Naive thymus-derived CD8-positive, alpha-beta T cell (primary cell): ENCODE measurements at places on chromosomes 7 and 10.
A peak's percentile ranks its signal among the peaks of the same experiment; 100 is the strongest.

GRCh38 chr10:50506861-50507573 is 116.7 kb downstream of the SGMS1 start:
- H3K4me1 ChIP-seq, result peaks cover 62% of the 10 kb centered on the region
- DNase-seq, result no peak
- no peak overlapping the region for H3K4me3 ChIP-seq
- H3K27ac ChIP-seq, result no peak overlapping the region
- H3K27me3 ChIP-seq, result no peaks in the 10 kb centered on the region

GRCh38 chr7:45721686-45722598 is 147.8 kb downstream of the ADCY1 start:
- no peak for DNase-seq
- no peaks in the 10 kb centered on the region for H3K27me3 ChIP-seq
- H3K4me3 ChIP-seq, result no peak overlapping the region
- peak overlapping the region; percentile 3 for H3K27ac ChIP-seq

DNA sequence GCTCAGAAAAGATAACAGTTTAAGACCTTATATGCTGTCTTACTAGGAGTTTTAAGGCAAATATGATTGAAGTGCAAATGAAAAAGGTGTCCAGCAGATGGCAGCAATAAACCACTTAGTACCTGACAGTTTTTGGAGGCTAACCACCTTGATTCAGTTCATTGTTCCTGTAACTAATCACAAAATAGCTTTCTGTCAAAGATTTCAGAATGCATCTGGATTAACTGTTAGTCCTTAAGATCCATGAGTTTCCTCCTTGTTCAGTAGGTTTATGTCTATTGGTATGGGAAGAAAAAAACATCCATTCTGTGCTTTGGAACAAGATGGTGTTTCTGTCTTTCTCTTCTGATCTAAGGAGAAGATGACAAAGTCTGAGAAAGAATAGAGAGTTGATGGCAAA is 46.6 kb downstream of the CCSER2 start:
- DNase-seq, result peak; percentile 63
- peaks cover 44% of the 10 kb centered on the region for H3K4me1 ChIP-seq
- no peaks in the 10 kb centered on the region for H3K27me3 ChIP-seq
- no peak overlapping the region for H3K4me3 ChIP-seq

GRCh38 chr7:110718503-110719205 is 372.3 kb upstream of the LRRN3 start:
- no peak overlapping the region for H3K27ac ChIP-seq
- no peaks in the 10 kb centered on the region for H3K4me1 ChIP-seq
- DNase-seq, result no peak
- H3K27me3 ChIP-seq, result no peaks in the 10 kb centered on the region
- no peaks in the 10 kb centered on the region for H3K36me3 ChIP-seq

GRCh38 chr7:151174246-151175046 is 7.0 kb upstream of the GBX1 start:
- peaks cover 35% of the 10 kb centered on the region for H3K27me3 ChIP-seq
- no peak overlapping the region for H3K4me3 ChIP-seq
- H3K27ac ChIP-seq, result no peak overlapping the region
- no peaks in the 10 kb centered on the region for H3K36me3 ChIP-seq
- no peak for DNase-seq
